ENCODE measurements at places on chromosomes 16 and 17.
A peak's percentile ranks its signal among the peaks of the same experiment; 100 is the strongest.

GRCh38 chr16:25065899-25066298, 45.6 kb upstream of the LCMT1 start:
- no peak for DNase-seq

GRCh38 chr17:45876539-45876938, 17.8 kb upstream of the MAPT start:
- no peak for DNase-seq

DNA sequence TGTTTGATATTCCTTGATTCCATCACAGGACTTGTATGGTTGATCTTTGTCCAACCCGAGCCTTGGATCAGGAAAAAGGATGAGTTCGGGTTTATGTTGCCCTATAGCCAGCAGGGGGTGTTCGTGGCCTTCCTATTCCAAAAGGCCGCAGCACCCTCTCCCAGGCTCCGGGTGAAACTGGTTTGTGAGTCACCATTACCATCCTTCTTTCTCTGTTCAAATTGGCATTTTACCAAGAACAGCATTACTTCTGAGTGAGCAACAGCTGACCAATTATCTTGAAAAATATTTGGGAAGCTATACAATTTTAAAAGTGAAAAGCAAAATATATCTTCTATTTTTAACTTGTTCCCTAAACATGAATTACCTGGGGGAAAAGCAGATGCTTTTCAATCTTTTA, 24.3 kb upstream of the KRT20 start:
- peak; percentile 32 for DNase-seq

- no peak for DNase-seq
Observed at GRCh38 chr17:42894283-42895184, 6.1 kb upstream of the G6PC1 start.

- DNase-seq, result no peak
Observed at GRCh38 chr16:79409978-79410377, 190.6 kb downstream of the MAF start.

DNA sequence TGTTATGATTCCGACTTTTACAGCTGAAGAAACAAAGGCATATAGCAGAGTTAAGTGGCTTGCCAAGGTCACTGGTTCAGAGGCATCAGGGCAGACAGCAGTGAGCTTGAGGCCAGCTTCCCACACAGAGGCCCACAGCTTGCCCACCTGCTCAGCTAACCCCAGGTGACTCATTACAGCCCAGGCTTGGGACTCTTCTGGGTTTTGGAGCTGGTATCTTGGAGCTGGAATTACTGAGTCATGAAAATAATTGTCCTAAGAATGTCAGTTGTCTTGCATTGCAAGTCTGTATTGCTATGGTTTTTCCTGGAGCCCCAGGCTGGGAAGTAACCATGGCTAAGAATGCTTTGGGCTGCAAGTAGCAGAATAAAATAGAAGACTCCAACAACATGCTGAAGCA, 32.4 kb upstream of the IRX3 start:
- DNase-seq, result no peak

- DNase-seq, result no peak
Observed at GRCh38 chr17:78041386-78042179, 83.1 kb downstream of the TNRC6C start.

DNA sequence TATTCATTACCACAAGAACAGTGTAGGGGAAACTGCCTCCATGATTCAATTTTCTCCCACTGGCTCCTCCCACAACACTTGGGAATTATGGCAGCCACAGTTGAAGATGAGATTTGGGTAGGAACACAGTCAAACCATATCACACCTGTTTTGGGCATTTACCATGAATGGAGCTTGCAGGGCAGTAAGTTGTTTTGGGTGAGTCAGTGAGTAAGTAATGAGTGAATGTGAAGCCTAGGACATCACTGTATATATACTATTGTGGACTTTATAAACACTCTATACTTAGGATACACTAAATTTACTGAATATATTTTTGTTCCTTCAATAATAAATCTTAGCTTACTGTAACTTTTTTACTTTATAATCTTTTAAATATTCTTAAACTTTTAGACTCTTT, 48.1 kb downstream of the TBC1D26 start:
- DNase-seq, result no peak

GRCh38 chr17:15935891-15936290, 9.0 kb upstream of the ADORA2B start:
- no peak for DNase-seq

- no peak for DNase-seq
Observed at GRCh38 chr16:64693946-64694345, 427.9 kb downstream of the CDH11 start.

DNA sequence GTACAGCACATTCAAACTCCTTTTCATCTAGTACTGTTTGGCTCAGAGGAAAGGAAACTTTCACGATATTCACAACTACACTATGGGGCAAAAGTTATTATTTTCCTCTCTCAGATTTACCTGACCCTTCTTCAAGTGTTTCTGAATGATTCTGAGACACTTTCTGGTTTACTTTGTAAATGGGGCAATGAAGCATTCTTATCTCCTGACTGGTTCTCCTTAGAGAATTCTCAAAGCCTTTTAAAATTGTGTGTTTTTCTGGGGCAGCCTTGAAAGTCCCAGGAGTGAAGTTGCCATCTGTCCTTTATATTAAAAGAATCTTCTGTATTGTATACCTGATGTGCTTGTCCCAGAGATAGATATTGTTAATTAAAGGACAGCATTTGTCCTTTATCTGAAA, 264.9 kb downstream of the FTO start:
- no peak for DNase-seq

DNA sequence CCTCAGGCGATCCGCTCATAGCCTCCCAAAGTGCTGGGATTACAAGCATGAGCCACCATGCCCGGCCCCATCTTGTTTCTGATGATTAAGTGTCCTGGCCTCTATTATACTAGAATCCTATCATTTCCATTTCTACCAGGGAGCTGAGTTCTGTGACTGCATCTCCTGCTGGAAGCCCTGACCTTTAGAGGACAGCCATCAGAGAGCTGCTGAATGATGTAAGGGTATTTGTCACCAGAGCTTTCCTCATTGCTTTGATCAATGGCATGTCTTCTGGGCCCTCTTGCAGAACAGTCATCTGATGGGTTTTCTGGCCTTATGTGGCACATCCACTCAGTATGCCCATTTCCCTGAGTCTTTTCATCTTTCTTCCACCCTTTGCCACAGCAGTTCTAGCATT, 39.9 kb downstream of the PSMD12 start:
- DNase-seq, result no peak

DNA sequence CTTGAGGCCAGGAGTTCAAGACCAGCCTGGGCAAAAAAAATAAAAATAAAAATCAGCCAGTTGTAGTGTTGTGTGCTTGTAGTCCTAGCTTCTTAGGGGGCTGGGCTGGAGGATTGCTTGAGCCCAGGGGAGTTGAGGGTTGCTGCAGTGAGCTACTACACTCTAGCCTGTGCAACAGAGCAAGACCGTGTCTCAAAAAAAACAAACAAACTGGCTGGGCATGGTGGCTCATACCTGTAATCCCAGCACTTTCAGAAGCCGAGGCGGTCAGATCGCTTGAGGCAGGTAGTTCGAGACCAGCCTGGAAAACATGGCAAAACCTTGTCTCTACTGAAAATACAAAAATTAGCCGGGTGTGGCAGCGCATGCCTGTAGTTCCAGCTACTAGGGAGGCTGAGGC, 4.9 kb upstream of the UBALD2 start:
- DNase-seq, result no peak

- DNase-seq, result no peak
Observed at GRCh38 chr16:81551151-81551808, 106.7 kb downstream of the CMIP start.

DNA sequence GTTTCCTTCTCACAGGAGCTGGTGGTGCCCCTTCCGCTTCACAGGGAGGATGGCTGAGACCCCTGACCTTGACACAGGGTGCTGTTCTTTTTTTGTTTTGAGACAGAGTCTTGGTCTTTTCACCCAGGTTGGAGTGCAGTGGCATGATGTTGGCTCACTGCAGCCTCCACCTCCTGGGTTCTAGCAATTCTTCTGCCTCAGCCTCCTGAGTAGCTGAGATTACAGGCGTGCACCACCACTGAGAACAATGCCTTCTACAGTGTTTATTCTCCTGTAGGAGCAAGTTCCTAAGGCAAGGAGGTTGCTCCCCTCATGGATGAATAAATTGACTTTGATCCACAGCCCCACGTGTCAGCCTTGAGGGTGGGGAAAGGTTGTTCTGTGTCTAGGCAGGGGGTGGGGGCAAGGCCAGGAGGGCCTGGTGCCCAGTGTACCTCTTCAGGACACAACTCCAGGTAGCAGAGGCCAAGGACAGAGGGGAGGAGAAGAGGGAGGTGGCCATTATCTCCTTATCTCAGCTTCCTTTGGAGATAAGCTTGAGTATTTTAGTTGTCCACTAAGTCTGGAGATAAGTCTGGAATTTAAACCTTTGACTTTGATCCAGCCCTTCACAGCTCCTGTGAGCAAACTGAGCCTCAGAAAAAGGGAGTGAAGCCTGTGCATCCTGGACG, 159.4 kb downstream of the SEC14L1 start:
- DNase-seq, result no peak
